Smooth muscle cell of bladder (primary cell): ENCODE measurements at places on chromosomes 3 and 15. TPM values are rescaled to one million over a fixed set of nuclear protein-coding genes. Genes with fewer than 3 reads are reported as not detected.

The CXCR6 gene
- 0.09 and 0.28 TPM in 2 replicates for total RNA-seq

The PPP1R14D gene
- not detected in 2 replicates for total RNA-seq

The ATP10A gene
- 5.3 and 10.4 TPM in 2 replicates for total RNA-seq

The TNFAIP8L3 gene
- total RNA-seq = 10.0 and 14.2 TPM in 2 replicates

The TICRR gene
- 0.28 and 0.92 TPM in 2 replicates for total RNA-seq

The SAXO2 gene
- total RNA-seq = 0.65 and 3.1 TPM in 2 replicates

The FBLN2 gene
- total RNA-seq = 161 and 442 TPM in 2 replicates

The SERPINI2 gene
- not detected in 2 replicates for total RNA-seq

The HDC gene
- total RNA-seq = not detected in 2 replicates

The KBTBD8 gene
- total RNA-seq = 2.4 and 3.9 TPM in 2 replicates

The PLXND1 gene
- total RNA-seq = 38.5 and 64.3 TPM in 2 replicates

The FBN1 gene
- total RNA-seq = 857 and 873 TPM in 2 replicates

The GOLGA6C gene
- total RNA-seq = not detected in 2 replicates

The CEMIP gene
- total RNA-seq = 466 and 586 TPM in 2 replicates

The CPN2 gene
- total RNA-seq = not detected in 2 replicates

The TJP1 gene
- 47.2 and 47.9 TPM in 2 replicates for total RNA-seq

The CRYBG3 gene
- total RNA-seq = 45.2 and 67.0 TPM in 2 replicates

The GPR27 gene
- not detected in 2 replicates for total RNA-seq

The ITPKA gene
- 0.92 and 1.4 TPM in 2 replicates for total RNA-seq

The ARPP21 gene
- not detected in 2 replicates for total RNA-seq

The IQCH gene
- total RNA-seq = 3.2 and 3.3 TPM in 2 replicates

The TIPIN gene
- 8.1 and 8.6 TPM in 2 replicates for total RNA-seq
